ENCODE measurements at places on chromosomes 6 and 20.

- peak; percentile 73 for DNase-seq
Observed at GRCh38 chr6:17042422-17043147, 59.3 kb upstream of the STMND1 start.

- DNase-seq: no peak
Observed at GRCh38 chr20:60477958-60478357, 519.7 kb downstream of the CDH26 start.

DNA sequence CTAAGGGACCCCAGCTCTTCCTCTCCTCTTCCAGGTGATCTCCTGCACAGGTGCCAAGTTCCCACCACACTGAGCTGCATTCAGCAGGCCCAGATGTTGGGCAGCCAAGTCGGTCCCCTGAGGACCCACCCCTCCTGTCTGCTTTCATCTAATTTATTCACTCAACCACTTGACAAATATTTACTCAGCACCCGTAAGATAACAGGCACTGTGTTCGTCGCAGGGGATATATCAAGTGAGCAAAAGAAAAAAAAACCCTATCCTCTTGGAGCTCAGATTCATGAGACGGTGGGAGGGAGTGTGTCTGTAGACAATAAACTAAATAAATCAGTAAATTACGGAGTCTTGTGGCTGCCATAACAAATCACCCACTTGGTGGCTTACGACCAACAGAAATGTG, 143.6 kb downstream of the MRPL14 start:
- no peak for DNase-seq

- no peak for DNase-seq
Observed at GRCh38 chr20:59678288-59678687, 73.9 kb downstream of the PHACTR3 start.

- no peak for DNase-seq
Observed at GRCh38 chr20:44597516-44597915, 15.1 kb downstream of the PKIG start.

DNA sequence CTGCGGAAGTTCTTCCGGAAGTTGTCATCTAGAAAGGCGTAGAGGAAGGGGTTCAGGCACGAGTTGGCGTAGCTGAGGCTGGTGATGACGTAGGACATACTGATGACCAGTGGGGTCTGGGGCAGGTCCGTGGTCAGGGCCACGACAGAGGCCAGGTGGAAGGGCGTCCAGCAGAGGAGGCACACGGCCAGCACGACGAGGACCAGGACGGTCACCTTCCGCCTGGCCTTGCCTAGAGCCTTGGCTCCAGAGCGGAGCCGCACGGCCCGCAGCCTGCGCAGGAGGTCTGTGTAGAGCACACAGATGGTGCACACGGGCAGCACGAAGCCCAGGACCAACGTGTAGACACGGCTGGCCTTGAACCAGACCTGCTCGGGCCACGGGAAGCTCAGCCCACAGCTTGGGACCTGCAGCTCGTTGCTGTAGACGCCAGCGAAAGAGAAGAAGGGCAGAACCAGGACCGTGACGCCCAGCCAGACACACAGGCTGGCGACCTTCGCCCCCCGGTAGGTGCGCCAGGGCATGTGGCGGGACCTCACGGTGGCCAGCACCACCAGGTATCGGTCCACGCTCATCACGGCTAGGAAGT, 1.4 kb downstream of the NPBWR2 start:
- no peak for DNase-seq

DNA sequence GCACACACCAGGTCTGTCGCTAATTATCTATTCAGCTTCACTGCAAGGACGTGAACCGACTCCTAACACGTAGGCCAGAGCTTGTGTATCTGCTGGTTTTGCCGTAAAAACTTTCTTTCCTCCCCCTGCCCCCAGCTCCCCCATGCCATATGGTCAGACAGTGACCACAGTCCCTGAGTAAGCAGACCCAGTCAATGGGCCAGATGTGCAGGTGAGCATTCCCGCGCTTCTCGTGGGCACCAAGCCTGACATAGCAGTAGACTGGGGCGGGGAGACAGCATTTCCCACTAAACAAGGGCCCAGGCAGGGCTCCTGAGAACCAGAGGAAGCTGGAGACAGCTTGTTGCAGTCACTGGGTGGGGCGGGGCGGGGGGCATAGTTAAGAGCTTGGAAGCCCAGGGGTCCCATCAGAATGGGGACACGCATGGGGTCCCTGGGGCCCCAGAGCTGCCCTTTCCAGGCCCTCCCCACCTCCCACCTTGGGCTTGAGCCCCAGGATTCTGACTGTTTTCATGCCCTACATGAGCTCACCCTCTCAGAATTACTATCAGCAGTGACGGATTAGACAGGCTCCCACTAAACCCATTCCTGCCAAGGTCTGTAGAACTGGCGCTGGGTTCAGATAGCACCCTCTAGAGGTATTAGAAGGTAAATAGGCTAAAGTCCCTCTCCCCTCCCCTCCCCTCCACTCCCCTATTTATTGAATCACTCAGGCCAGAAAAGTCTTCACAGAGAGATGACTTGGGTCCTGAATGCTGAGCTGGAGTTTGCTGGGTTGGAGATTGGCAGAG, 51.8 kb downstream of the CDH26 start:
- DNase-seq: no peak

- no peak for DNase-seq
Observed at GRCh38 chr6:157143890-157144798, 179.2 kb downstream of the TMEM242 start.

DNA sequence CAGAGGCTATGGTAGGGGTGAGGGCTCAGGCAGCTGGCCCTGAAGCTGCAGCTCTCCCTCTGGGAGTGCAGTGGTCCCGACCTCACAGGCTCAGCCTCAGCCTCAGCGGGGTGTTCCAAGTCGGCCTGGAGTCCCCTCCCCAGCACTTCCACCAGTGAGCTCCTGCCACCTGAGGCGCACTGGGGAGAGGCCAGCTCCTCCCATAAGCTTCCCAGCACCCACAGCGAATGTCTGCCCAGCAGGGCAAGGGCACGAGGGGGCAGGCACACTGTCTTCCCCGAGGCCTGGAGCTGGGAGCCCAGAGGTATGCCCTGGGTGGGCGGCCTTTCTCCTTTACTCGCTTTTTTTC, 53.2 kb upstream of the SLCO4A1 start:
- DNase-seq: no peak

GRCh38 chr6:91081452-91082067, 494.7 kb upstream of the MAP3K7 start:
- peak; percentile 70 for DNase-seq

DNA sequence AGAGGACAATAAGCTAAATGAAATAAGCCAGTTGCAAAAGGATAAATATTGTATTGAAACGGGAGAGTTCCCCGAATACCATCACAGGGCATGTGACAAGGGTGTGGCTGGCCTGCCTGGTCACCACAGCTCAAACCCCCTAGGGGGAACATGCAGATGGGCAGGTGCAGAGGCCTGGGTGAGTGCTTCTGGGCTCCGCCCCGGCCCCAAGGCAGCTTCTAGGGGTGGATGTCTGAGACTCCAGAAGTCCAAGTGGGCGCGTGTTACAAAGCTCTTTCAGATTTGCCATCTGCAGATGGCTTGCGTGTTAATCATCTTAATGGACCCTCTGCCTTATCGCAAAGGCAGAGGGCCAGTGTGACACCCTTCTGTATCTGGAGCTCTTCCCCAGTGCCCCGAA, 559.2 kb upstream of the IMPG1 start:
- no peak for DNase-seq

GRCh38 chr6:164085091-164086075, 670.9 kb downstream of the QKI start:
- DNase-seq: peak; percentile 14

GRCh38 chr6:125201961-125202729, 48.6 kb downstream of the TPD52L1 start:
- DNase-seq: peak; percentile 90

DNA sequence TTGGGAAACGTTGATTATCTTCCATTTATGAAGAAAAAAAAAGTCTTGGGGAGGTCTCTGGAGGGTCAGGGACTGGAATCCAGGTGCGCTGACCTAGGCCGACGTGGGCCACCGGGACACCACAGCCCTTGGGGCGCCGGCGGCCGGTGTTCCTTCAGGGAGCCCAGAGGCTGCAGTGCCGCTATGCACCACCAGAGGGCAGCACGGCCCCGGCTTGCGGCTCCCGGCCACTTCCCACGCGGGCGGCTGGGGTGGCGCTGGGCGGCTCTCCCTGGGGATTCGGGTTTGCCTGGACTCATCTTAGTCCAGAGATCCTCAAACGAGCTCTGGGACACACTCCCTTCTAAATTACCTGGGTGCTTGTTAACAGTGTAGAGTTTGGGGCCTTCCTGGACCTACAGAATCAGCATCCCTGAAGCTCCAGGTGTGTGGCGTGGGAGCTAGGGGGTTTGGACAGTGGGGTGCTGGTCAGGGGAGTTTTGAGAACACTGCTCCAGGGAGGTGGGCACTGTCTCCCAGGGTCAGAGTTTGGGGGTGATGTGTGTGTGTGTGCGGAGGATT, 23.0 kb upstream of the GTSF1L start:
- peak; percentile 61 for DNase-seq

DNA sequence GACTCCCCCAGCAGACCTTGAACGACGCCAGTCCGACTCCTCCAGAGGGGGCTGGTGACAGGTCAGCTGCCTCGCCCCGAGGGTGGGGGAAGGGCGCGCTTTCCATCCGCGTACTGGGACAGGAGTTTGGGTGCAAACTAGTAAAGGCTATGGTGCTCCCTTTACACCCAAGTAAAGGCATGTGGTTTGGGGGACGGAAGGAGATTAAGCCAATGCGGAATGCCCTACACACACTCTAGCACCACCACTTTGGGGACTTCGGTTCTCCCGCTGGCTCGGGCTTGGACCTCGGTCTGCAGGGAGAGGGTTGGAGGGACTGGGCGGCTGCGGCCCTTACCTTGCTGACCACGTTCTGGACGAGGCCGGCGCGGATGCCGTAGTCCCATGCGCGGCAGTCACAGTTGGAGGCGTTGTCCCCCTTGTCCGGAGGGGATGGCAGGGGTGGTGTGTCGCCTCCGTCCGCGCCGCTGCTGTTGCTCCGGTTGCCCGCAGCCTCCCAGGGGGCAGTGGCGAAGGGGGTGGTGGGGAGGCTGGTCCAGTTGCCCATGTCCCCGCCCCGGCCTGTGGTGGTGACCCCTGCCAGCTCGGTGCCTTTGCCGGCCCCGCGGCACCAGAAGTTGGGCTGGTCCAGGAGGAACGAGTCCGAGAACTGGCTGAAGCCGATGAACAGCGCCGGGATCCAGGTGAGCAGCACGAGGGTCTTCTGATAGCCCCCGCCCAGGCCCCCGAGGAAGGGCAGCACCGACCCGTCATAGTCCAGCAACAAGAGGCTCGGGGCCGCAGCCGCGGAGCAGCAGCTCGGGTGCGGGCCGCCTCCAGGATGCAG, 1.1 kb downstream of the SLC22A23 start:
- no peak for DNase-seq

DNA sequence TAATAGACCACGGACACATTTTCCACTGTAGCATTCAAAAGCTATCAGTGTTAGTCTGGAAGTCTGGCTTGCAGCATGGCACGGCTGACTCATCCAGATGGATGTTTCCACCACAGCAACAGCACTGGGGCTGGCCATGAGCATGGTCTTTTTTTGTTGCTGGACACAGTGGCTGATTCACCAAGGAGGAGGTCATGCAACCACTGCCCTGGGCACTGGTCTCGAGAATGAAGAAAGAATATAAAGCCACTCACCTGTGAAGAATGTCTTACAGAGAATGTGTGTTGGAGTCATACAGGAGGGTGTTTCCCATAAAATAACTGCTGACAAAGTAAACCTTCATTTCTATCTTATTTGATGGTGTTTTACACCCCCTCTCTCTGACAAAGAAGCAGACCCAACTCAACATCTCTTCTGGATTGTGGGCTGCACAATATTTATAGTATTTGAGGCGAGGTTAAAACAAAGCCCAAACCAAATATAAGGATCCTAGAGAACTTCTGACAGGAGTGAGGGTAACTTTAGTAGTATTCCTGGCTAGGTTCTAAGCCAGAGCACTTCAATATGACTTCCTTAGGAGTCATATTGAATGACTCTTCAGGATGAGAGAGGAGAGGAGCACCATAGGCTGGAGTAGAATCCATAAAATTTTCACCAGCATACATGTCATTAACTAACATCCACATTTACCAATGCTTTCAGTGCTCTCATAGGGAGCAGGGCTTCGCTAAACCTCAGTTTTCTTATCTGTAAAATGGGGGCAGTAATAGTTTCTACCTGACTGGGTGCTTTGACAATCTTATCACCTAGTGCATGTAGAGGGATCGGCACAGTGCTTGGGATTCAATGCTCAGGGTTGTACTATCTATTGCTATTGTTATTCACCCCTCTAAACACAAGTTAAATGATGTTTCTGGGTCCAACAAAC, 121.4 kb downstream of the KIF13A start:
- peak; percentile 97 for DNase-seq

- peak; percentile 50 for DNase-seq
Observed at GRCh38 chr6:118783931-118784550, 109.9 kb upstream of the ASF1A start.

- no peak for DNase-seq
Observed at GRCh38 chr20:60246751-60247150, 288.5 kb downstream of the CDH26 start.

- DNase-seq: peak; percentile 71
Observed at GRCh38 chr6:30647242-30648116, 546 bp downstream of the C6orf136 start.

- no peak for DNase-seq
Observed at GRCh38 chr20:3704087-3704486, 8.3 kb downstream of the SIGLEC1 start.

DNA sequence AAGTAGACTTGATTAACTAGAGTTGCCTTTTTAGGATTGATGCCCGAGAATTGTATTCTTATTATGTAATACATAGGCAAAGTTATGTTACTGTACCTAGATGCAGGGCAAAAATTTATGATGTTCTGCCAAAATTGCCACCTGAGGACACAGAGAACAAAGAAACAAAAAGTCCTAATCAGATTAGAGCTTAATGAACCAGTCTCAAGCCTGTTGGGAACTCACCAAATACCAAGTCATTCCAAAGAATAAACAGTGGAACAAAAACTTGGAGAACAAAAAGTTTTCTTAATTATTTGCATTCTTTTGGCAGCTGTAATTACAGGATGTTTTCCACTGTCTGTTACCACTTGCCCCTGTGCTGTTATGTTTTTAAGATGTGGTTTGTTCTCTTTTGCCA, 154.7 kb upstream of the SGK1 start:
- no peak for DNase-seq

GRCh38 chr6:11392778-11393507, 144.6 kb upstream of the TMEM170B start:
- DNase-seq: no peak

GRCh38 chr20:5511505-5511904, 194.8 kb upstream of the PROKR2 start:
- DNase-seq: no peak

GRCh38 chr6:82767037-82767436, 298.6 kb downstream of the UBE3D start:
- DNase-seq: no peak

DNA sequence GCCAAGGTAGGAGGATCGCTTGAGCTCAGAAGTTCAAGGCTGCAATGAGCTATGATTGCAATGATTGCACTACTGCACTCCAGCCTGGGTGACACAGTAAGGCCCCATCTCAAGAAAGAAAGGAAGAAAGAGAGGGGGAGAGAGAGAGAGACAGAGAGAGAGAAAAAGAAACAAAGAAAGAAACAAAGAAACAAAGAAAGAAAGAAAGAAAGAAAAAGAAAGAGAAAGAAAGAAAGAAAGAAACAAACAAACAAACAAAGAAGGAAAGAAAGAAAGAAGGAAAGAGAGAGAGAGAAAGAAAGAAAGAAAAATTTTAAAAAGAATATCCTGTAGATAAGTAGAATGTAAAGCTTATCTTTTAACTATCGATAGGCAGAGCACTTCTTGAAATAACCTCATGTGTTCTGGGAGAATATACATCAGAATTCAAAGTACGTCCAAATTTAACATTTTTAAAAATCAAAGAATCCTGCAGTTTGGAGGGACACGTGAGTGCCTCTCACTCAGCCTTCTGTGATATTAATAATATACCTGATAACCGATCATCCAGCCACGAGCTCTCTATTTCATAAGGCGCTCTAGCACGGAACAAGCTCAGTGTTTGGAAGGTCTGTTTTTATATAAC, 25.2 kb downstream of the MYLK4 start:
- DNase-seq: no peak

All from mesenchymal stem cell (in vitro differentiated cells and primary cell).